DMS79 (cell line): ENCODE measurements at places on chromosomes 4 and X.

DNA sequence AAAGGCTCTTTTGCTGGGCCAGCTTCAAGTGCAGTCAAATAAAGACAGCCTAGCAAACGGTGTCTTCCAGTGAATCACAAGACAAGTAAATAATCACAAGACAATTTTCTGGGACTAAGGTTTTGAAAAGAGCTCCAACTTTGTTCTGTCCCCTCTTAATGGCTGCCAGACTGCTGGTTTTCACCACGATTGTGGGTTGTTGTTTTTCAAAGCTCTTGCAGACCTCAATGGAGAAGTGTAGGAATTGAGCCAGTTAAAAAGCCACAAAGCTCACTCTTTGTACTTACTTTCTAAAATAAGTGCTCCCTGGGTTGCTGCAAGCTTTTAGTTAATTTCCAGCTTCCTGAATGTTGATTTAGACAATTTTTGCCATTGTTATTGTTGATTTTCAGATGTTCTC lies 405.8 kb upstream of the HTR2C start:
- DNase-seq = no peak

GRCh38 chr4:171288816-171289432 lies 524.3 kb upstream of the GALNTL6 start:
- no peak for DNase-seq

- DNase-seq = no peak
These were observed 120.2 kb upstream of the BANK1 start for GRCh38 chr4:101670370-101670769.

GRCh38 chr4:115505326-115505725 lies 391.9 kb upstream of the NDST4 start:
- DNase-seq = no peak

DNA sequence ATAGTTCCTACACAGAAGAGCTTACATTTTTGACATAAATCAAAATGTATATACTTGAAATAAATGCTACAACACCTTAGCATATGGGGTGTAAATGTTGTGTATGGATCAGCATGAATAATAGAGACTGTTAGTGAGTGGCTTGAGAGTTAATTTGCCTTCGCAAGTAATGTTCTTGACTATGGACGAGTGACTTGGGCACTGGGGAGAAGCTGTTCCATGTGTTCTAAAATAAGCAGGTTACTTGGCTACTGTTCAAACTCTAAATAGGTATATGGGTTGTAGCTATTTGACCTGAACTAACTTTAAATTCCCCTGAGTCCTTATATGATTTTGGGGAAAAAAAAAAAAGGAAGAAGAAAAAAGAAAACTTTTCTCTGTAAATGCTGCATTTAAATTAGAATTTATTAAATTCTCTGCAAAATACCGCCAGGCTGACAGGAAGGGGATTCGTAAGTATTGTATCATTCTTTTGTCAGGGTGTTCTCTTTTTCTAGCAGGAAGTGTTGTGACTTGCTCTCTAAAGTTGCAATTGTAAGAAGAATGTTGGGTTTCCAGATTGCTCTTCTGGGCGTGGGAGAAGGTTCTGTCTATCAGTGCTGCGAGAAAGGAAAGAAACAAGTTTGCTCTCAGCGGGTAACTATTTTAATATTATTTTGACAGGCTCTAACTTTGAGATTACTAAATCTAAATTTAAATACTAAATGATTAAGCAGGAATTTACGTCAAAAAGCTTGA lies 32.2 kb downstream of the PLS3 start:
- DNase-seq = no peak

DNA sequence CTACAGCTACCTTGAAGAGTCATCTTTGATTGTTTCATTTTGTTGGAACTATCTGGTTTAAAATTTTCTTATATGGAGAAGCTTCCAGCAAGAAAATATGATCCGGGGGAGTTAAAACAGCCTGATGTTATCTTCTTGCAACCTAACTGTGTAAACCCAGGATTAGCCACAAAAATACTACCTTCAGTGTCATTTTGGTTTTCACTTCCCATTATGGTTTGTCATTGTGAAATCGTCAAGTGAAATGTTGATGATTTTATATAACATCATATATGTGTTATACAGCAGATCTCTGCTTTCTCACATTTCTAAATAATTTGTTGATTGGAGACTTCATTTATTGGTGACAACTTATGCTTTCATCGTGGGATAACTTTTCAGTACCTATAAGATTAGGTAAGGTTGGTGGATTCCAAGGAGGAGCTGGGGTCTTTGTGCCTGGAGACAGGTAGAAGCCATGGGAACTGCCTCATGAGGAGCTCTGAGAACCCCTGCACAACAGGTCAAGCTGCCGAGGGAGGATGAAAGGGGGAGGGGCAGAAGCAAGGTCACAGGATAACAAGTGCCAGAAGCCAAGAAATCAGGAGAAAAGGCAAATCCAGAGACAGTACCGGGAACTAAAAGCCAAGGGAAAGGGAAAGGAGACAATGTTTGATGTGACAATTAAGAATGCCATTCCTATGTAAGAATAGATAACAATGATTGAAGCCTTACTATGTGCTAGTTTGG lies 7.2 kb downstream of the ARHGAP24 start:
- no peak for DNase-seq
